CD4-positive, alpha-beta T cell treated with Interleukin-17A for 4 hours (primary cell): ENCODE measurements at places on chromosomes 4 and X.
A peak's percentile ranks its signal among the peaks of the same experiment; 100 is the strongest.

- DNase-seq = peak; percentile 56
Measured at GRCh38 chr4:118280501-118281218, 72.1 kb downstream of the PRSS12 start.

DNA sequence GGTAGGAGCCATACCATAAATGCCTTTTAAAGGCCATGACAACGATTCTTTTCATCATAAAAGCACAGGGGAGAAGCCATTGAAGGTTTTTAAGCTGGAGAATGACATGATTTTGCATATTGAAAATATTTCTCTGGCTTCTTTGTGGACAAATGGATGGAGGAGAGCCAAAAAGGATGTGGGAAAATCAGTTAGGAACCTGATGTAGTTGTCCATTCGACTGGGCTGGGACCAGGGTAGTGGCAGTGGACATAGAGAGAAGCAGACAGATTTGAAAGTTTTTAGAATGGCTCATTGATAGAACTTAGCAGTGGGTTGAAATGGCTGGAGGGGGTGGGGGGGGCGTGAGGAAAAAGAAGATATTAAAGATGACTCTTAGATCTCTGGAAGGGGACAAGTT is 19.7 kb upstream of the MSN start:
- DNase-seq = no peak

GRCh38 chrX:47772764-47773163 is 63.9 kb upstream of the ZNF81 start:
- DNase-seq = no peak

DNA sequence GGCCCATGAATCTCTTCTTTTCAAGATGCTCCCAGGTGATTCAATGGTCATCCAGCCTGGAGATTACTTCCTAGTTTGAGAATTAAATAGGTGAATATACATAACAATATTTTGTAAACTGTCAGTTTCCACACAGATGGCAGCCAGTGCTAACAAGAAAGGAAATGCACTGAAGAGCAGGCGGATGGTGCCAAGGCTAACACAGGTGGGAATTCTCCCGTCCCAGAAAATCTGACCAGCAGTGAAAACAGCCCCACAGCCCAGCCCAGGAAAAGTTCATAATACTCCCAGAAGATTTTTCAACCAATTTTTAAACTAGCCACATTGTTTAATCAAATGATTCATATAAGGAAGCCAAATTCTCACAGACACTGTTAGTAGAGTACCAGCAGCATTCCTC is 387.2 kb upstream of the GATB start:
- DNase-seq = no peak

DNA sequence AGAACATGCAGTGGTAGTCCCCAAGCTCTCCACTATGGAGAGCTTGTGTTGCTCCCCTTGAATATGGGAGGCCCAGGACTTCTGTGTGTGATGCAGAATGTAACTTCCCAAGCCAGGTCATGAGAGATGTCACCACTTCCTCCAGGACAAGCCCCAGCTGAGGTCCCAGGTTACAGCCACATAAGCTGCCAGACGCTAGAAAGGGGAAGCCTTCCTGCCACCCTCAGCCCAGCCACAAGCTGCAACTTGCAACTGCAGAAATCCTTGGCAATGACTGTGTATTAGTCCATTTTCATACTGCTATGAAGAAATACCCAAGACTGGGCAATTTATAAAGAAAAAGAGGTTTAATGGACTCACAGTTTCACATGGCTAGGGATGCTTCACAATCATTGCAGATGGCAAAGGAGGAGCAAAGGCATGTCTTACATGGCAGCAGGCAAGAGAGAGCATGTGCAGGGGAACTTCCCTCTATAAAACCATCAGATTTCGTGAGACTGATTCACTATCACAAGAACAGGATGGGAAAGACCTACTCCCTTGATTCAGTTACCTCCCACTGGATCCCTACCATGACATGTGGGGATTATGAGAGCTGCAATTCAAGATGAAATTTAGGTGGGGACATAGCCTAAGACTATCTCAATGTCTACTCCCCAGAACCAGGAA is 91.5 kb upstream of the DHX15 start:
- DNase-seq = no peak

DNA sequence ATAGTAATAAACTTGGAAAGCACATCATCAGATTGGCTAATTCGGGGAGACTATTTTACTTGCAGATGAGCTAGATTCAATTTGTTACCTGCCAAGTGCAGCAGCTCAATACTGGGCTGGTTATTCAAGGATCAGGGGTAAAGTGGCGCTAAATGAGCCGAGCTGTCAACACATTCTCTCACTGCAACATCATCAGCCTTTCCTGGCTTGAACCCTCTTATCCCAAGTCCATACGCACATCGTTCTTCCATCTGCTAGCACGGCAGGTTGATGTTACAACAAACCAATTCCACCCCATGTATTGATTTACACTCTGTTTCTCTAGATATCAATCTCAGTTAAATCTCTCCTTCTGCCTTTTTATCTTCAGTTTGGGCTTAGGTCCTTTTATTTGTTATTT is 2101.5 kb upstream of the AGA start:
- no peak for DNase-seq

DNA sequence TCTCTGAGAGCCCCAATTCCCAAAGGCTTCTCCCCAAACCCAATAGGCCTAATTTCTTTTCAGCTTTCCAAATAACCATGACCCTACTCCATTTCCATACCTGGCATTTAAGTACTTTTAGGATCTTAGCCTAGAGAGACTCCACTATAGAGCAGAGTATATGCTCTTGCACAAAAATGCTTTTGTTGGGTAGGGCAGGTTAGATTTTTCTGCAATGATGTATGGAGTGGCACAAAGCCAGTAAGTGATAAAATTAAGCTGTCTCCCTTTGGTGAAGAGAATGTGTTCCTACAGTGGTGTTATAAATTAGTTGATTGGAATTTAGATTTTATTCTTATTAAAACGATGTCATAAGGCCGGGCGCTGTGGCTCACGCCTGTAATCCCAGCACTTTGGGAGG is 124.9 kb downstream of the INPP4B start:
- DNase-seq = no peak

- no peak for DNase-seq
Measured at GRCh38 chr4:95728145-95728544, 111.7 kb upstream of the PDHA2 start.

DNA sequence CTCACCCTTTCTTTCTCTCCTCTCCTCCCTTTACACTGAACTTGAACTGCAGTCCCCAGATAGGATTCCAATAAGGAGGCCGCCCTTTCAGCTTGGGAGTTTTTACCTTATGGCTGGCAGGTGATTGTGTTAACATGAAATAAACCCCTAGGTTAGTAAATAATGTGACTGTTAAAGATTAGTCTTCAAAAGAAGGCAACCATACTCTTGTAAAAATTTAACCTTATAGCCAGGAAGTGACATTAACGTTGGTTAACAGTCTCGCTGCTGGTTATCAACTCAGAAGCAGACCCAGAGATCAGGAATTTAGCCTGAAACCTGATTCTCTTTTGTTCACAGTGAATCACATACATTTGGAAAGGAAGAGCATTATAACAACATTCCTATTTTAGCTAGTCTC is 15.2 kb downstream of the FHDC1 start:
- no peak for DNase-seq
